Stimulated activated CD4-positive, alpha-beta T cell treated with anti-CD3 and anti-CD28 coated beads, Interleukin-12 subunit alpha, Interleukin-12 subunit beta, amount 100 ng/mL, for 24 hours (primary cell): ENCODE measurements at places on chromosomes 6 and 20.

DNA sequence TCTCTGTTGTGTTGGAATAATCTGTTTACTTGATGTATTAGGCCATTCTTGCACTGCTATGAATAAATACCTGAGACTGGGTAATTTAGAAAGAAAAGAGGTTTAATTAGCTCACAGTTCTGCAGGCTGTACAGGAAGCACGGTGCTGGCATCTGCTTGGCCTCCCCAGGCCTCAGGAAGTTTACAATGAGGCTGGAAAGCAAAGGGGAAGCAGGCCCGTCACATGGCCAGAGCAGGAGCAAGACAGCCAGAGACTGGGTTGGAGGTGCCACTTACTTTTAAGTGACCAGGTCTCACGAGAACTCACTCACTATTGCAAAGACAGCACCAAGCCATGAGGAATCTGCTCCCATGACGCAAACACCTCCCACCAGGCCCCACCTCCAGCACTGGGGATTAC lies 50.6 kb upstream of the FUCA2 start:
- no peak for DNase-seq

GRCh38 chr20:36574366-36575135 lies 1.2 kb downstream of the TGIF2 start:
- peak; percentile 36 for DNase-seq

DNA sequence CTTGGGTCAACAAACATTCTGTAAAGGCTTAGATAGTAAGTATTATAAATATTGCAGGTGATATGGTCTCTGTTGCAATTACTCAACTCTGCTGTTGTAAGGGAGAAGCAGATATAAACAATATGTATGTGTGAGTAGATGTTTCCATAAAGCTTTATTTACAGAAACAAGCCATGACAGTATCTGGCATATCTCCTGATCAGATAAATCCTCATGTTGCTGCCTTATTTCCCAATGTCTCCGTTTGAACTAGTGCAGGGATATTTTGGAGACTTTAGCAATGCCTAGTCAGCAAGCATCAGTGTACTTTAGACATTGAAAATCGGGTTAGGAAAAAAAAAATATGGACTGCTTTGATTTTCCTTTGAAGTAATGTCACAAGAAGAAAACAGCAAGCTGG lies 96.1 kb downstream of the LAMA2 start:
- no peak for DNase-seq

DNA sequence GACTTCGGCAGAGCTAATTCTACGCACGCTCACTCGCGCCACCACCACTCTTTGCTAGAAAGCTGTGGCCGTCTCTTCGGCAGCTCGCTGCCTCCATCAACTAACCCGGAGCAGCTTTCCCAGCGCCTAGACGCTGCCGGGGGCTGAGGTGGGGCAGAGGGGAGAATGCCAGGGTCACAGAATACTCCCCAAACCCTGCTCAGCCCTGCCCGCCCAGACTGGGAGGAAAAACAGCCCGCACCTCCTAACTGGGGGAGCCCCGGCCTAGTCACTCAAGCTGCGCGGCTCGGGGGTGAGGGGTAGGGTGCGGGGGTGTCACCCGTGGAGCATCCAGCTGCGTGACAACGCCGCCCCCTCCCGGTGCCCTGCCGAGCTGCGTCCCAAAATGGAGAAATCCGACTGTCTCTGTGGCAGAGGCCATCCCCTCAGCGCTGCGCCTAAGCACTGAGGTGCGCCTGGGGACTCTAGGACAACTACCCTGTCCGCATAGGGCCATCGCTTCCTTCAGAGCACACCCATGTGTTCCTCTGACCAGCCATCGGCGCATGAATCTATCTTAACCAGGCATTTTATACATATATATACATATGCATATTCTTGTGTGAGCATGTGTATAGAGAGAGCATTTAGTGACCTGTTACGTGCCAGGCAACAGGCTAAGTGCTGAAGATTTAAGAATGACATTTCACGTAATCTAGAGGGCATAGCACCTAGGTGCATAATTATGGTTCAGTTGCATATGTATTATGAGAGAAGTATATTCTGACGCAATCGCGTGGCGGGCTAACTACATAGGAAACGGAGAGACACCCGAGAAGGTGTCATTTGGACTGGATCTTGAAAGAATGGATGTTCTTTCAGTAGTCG lies 1.5 kb upstream of the TENT5A start:
- DNase-seq: peak; percentile 77

DNA sequence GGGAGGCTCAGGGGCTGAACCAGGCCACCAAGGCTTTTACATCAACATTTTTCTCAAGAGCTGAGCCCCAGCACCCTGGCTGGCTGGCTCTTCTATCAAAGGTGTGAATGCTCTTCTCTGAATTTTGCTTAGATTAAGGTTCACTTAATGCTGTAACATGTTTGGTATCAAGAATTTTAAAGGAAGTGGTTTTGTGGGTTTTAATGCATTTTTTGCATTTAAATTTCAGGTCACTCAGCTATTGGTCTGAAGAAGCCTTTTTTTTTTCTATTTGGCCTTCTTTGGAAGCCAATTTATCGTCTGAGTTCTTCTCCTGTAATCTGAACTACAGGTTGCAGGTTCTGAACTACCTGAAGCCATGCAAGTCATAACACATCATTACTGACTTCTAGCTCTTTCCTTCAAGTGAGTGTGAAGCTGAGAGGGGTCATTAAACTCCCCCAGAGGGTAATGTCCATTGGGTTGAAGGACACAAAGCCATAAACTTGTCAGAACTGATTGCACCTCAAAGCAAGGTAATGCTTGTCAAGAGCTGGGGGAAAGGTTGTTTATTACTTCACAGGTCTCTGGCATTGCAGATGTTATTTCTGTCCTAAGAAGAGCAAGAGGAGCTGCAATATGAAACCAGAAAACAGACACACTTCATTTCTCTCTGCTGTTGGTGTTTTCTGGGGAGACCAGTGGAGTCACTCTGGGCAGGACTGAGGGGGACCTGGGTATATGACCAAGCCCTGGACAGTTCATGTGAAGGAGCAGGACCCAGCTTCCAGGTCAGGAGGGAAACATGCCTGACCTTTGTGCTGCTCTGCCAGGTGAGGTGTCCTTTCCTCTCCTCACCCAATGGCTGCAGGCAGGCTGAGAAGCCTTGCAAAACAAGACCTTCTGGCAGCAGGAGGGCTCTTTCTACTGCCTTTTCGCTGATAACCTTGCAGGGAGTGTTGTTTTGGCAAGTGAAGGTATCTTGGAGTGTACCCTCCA lies 26.1 kb upstream of the NEDD9 start:
- no peak for DNase-seq

DNA sequence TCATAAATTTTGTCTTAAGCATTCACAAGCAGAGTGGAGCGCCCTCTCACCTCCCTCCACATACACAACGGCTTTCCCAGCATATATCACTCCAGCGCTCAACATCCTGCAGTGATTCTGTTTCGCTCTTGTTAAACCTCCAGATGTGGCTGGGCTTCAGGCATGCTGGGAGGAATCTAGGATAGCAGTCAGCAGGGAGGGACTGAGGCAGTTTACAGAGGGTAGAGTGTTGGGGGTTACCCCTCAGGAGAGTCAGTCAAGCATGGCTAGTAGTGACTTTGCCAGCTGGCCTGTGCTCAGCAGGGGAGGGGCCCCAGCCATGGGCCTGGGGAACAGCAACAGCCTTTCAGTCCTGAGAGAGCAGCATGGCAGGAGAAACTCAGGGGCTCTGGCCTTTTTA lies 161.4 kb upstream of the FLRT3 start:
- DNase-seq: no peak

DNA sequence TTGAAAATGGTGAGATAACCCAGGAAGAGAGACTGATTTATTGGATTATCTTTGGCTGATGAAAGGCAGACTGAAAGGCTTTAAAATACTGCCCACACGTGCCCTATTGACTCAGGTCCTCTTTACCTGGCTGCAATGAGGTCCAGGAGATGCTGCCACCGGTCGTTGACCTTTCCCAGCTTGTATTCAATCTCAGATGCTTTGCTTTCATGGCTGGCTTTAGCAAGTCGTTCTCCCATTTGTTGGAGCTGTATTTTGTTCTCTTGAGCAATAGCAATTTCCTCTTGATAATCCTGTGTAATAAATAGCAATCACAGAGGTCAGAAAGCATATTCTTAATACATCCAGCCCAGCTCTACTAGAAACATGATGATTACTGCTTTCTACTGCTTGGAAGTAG lies 368.8 kb downstream of the ESR1 start:
- DNase-seq: no peak

GRCh38 chr6:90229331-90230010 lies 67.2 kb downstream of the BACH2 start:
- no peak for DNase-seq

GRCh38 chr6:28927846-28928245 lies 4.1 kb upstream of the TRIM27 start:
- DNase-seq: no peak

- no peak for DNase-seq
Measured at GRCh38 chr6:16102208-16102607, 26.7 kb upstream of the MYLIP start.

GRCh38 chr20:37142708-37143107 lies 36.4 kb upstream of the RPN2 start:
- no peak for DNase-seq

- DNase-seq: no peak
Measured at GRCh38 chr6:24643920-24644319, 2.1 kb downstream of the KIAA0319 start.

DNA sequence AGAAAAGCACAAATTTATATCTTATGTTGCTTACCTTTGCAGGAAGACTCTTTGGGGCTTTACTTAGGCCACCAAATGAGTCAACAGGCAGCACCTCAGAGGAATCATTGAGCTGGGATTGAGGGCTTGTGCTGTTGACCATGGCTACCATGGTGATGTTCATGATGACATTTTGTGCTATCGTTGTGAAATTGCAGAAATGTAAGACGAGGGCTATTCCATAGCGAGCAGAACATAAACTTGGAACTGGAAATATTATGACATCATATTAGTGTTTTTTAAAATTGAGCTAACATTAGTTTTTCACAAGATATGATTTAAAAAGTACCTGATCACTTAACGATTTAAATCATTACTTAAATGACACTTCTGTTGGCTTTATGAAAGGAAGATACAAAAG lies 11.8 kb downstream of the SLC17A3 start:
- DNase-seq: no peak

- no peak for DNase-seq
Measured at GRCh38 chr6:43790031-43790430, 20.0 kb downstream of the VEGFA start.

GRCh38 chr6:100246206-100246605 lies 218.5 kb downstream of the SIM1 start:
- no peak for DNase-seq

DNA sequence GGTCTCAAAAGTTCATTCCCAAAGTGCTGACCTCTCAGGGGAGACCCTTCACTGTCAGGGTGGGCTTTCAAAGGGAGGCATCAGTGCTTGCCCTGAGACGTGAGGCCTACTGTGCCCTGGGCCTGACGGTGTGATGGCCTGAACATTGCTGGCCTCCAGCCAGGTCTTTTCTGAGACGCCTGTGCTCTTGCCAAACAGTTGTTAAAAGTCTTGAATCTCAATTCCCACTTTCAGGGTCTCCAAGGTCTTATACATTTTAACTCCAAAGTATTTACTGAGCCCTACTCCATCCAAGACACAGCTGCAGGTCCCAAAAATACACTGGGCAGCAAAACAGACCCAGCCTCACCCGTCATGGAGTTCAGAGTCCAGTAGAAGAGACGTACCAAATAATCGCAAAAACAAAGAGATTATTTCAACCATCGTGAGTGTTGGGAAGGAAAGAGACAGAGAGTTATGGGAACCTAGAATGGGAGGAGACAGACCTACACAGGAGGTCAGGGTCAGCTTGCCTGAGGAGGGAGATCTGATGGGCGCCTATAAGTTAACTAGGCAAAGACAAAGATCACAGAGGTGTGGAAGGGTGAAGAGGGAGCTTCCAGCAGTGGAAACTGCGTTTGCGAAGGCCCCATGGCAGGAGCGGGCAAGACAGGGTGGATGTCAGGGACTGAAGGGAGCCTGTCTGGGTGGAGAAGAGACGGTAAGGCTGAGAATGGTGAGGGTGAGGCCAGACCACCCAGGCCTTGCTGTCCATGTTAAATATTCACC lies 446.3 kb downstream of the PREX1 start:
- no peak for DNase-seq

DNA sequence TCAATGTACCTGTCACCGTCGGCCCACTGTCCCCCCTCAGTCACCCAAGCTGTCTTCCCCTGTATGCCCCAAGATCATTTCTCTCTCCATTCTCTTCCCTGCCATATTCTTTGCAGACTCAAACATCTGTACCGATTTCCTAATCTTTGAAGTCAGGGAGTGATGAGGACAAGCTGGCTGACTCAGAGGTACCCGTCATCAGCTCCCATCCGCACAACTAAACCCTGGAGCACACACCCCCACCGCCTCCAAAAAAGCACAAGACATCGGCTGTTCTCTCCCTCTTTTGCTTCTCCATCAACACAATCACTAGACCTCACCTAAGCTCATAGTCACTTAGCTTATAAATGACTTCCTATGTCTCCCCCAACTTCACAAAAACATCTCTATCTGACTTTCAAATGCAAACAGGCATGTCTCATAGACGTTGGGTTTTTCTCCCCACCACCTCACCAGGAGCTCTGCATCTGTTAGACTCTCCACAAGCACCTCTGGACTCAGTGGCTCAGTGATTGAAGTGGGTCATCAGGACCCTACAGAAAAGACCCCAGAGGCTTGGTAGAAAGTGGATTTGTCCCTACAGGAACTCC lies 11.5 kb upstream of the NFATC2 start:
- DNase-seq: no peak

GRCh38 chr6:46862381-46862780 lies 59.4 kb downstream of the ADGRF5 start:
- no peak for DNase-seq

- no peak for DNase-seq
Measured at GRCh38 chr6:53591873-53592272, 47.0 kb upstream of the GCLC start.

DNA sequence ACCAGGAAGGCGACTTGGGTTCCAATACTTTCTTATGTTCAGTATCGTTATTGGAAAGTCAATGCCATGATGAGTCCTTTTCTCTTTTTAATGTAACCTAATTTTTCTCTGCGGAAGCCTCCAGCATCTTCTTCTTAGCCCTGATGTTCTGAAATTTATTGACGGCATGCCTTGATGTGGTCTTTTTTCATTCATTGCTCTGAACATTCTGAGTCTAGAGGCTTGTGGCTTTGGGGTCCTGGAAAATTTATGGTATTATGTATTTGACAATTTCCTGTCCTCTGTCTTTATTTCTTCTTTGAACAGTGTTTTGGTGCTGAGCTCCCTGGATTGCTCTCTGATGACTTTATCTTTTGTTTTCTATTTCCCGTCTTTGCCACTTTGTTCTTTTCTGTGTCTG lies 28.7 kb upstream of the MAS1 start:
- no peak for DNase-seq
